ENCODE measurements at places on chromosomes 12 and 14. TPM values are rescaled to one million over a fixed set of nuclear protein-coding genes. Genes with fewer than 3 reads are reported as not detected.

The STAT2 gene
- total RNA-seq: 146 TPM

The CCDC175 gene
- total RNA-seq: 0.54 TPM

The POTEG gene
- not detected for total RNA-seq

The HOXC4 gene
- total RNA-seq: under 0.01 TPM

The TSPAN11 gene
- total RNA-seq: not detected

The ZDHHC22 gene
- not detected for total RNA-seq

The LYZ gene
- total RNA-seq: 55.5 TPM

The MYO1H gene
- total RNA-seq: not detected

The KRT8 gene
- total RNA-seq: 7.3 TPM

The RHEBL1 gene
- total RNA-seq: 2.7 TPM

The DNAI7 gene
- 0.54 TPM for total RNA-seq

The KRT6C gene
- not detected for total RNA-seq

The MYG1 gene
- 82.4 TPM for total RNA-seq

The KLHDC1 gene
- total RNA-seq: 4.3 TPM

The LRRC10 gene
- total RNA-seq: not detected

The KRT72 gene
- under 0.01 TPM for total RNA-seq

The GPRC5A gene
- total RNA-seq: 0.27 TPM

The MYF6 gene
- total RNA-seq: not detected

The SIX1 gene
- total RNA-seq: not detected

The TCL1B gene
- total RNA-seq: not detected

The C12orf56 gene
- not detected for total RNA-seq

The ACACB gene
- total RNA-seq: 28.8 TPM

The CLEC9A gene
- 8.3 TPM for total RNA-seq

The KRR1 gene
- total RNA-seq: 10.0 TPM

The SIX6 gene
- total RNA-seq: not detected

The PCNX4 gene
- 51.4 TPM for total RNA-seq

The PLEKHD1 gene
- under 0.01 TPM for total RNA-seq

The CCND2 gene
- 160 TPM for total RNA-seq

The SART3 gene
- 51.7 TPM for total RNA-seq

The OR6C3 gene
- total RNA-seq: not detected

The SYCP3 gene
- 0.27 TPM for total RNA-seq

The GNG2 gene
- 12.7 TPM for total RNA-seq

The DEGS2 gene
- 12.4 TPM for total RNA-seq

The ETFRF1 gene
- 15.1 TPM for total RNA-seq

The MANSC1 gene
- total RNA-seq: 4.6 TPM

The ZBTB1 gene
- total RNA-seq: 27.7 TPM

The SDR9C7 gene
- total RNA-seq: not detected

The IFNG-AS1 gene
- total RNA-seq: 0.27 TPM

The PLBD1 gene
- total RNA-seq: 1.1 TPM

The BICDL1 gene
- 0.27 TPM for total RNA-seq

The DTX3 gene
- total RNA-seq: 32.9 TPM

The ITPR2 gene
- total RNA-seq: 29.6 TPM

The TPPP2 gene
- not detected for total RNA-seq

The SPRING1 gene
- total RNA-seq: 7.3 TPM

The CDH24 gene
- 1.6 TPM for total RNA-seq

The NGB gene
- not detected for total RNA-seq

The USP44 gene
- total RNA-seq: 0.54 TPM

The DCD gene
- total RNA-seq: not detected

The AGAP2 gene
- total RNA-seq: 82.9 TPM

The ACSM4 gene
- not detected for total RNA-seq

The SIVA1 gene
- total RNA-seq: 89.9 TPM

The CIROP gene
- not detected for total RNA-seq

The SPATA7 gene
- total RNA-seq: 7.5 TPM

The GDF11 gene
- 17.5 TPM for total RNA-seq

The TAS2R7 gene
- not detected for total RNA-seq

The KCNH5 gene
- total RNA-seq: under 0.01 TPM

The CDK17 gene
- 33.9 TPM for total RNA-seq

All from hematopoietic multipotent progenitor cell (in vitro differentiated cells).